ENCODE measurements at places on chromosomes 3 and 15. TPM values are rescaled to one million over a fixed set of nuclear protein-coding genes. Genes with fewer than 3 reads are reported as not detected.

ASB14 gene
- not detected for total RNA-seq

DNA sequence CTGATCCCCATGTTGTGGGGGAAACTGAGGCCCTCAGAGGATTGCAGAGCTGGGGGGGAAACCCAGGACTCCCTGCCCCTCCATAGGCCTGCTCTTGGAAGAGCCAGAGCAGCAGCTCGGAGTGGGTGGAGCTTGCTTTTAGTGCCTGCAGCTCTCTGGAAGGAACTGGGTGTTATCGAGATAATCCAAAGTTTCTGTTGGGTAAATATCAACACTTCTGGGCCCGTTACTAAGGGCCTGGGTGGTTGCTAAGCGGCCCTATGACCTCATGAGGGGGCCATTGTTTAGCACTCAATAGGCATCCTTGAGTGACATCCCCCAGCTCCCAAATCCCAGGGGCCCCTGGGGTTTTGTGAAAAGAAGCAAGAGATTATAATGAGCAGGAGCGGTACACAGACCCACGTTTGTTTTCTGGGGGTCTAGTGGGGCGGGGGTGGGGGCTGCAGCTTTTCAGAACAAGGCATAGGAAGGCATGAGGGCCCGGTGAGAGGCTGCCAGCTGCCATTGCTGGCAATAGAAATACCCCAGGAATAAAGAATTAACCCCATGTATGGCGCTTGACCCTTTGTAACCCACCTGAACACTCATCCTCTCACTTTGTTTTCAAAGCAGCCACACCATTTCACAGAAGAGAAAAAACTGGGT, 48.3 kb upstream of the ATP2B2 start:
- peak; percentile 37 for DNase-seq

RBMS3 gene
- 15.5 TPM for total RNA-seq

- no peak for DNase-seq
These were observed 414.6 kb downstream of the EPHA6 start for GRCh38 chr3:97228966-97229365.

DNA sequence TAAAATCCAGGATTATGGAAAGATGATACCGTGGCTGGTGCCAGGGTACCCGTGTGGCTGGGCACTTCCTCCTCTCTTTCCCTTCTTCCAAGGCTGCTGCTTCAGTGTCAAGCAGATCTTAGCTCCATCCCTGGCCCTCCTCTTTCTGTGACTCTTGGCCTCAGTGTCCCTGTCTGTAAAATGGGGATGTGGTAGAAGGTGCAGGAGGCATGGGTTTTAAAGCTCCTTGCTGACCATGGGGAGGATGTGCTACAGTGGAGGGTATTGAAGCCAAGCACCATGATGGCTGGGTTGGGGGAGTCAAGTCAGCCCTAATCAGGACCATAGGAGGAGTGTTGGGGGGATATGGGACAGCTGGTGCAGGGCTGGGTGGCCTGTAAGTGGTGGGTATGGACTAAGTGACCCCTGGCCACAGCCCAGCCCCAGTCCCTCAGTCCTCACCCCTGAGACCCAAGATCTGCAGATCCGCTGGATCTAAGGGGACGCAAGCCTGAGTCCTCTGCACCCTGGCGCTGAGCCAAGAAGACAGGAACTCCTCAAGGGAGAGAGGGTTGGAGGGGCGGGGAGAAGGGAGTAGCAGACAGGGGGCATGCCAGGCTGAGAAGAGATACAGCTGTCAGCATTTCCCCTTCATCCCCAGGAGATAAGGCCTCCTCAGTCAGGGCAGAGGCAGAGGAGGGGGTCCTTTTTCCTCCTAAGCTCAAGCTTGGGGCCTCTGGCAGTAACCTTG, 12.0 kb downstream of the PTH1R start:
- no peak for DNase-seq

LTK gene
- 0.68 TPM for total RNA-seq

FBXW12 gene
- not detected for total RNA-seq

SPRED1 gene
- 17.6 TPM for total RNA-seq

Measured in suprapubic skin (tissue), 4 donors.